ENCODE measurements at places on chromosomes 7 and 10.

- DNase-seq: no peak
These were observed 9.4 kb downstream of the EBF3 start for GRCh38 chr10:129954492-129955315.

GRCh38 chr10:64528294-64529002 lies 1007.2 kb downstream of the REEP3 start:
- no peak for DNase-seq

- DNase-seq: peak; percentile 84
These were observed 265.6 kb downstream of the CCDC3 start for GRCh38 chr10:12735843-12736462.

GRCh38 chr10:22597138-22597537 lies 117.2 kb downstream of the PIP4K2A start:
- DNase-seq: no peak

DNA sequence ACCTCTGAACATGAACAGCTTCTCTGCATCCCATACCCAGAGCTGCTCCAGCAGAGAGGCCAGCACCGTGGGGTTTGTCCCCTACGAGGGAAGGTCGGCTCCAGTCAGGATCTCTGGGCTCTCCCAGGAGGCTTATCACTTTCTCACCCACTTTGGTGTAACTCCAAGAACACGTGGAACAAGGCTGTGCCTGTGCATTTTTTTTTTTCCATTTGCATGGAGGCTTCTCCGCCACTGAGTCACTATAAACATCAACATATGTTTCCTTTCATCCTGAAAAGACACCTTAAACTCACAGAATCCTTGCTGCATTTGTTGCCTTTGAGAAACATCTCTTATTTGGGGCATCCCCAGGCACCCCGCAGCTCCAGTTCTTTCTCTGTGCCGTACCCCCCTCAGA lies 29.4 kb upstream of the ECHDC3 start:
- DNase-seq: no peak

DNA sequence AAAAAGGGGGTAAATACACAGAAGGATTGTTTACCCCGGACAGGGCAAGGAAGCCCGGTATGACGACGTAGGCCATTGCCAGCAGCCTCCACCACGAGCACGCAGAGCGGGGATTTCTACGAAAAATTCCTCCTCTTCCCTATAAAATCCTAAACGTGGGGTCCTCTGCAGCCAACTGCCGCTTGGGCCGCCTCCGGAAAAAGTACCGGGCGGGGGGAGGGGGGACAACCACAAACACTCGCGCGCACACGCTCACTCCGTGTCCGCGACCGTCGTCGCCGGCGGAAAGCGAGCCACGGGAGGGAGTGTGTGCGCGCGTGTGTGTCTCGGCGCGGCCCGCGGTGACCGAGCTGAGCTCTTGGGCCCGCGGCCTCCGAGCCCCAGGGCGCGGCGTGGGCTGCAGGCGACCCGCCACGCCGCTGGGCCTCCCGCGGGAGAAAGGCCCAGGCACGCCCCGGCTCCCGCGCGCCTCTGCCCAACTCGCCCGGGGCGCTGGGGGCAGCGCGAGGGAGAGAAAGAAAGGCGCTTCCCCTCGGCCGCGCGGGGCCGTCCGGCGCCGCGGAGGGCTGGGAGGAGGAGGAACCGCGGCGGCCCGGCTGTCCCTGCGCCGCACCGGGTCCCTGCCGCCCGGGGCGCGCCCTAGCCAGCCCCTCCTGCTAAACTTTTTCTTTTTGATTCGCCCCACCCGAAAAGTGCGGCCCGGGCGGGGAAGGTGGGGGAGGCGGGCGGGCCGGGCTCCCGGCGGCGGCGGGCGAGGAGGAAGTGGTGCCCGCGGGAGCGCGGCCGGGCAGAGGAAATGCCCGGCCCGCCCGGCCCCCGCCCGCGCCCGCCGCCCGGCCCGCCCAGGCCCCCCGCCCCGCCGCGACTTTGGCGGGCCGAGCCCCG lies 1.5 kb downstream of the CTBP2 start:
- peak; percentile 86 for DNase-seq

DNA sequence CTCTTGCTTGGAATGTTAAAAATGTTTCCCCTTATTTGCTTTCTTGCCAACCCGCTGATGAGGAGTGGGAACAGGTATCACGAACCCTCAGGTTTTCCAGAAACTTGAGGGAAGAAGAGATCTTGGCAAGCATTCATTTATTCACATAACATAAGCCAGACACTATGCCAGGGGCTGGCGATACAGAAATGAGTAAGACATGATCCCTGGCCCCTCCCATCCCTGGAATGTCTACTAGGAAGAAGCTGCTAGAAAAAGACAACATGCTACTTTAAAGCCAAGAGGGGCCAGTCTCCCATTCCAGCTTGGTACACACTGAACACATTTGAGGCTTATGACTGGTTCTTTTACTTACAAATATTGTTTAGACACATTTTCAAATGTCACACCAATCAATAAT lies 26.4 kb downstream of the SLC35B4 start:
- no peak for DNase-seq

DNA sequence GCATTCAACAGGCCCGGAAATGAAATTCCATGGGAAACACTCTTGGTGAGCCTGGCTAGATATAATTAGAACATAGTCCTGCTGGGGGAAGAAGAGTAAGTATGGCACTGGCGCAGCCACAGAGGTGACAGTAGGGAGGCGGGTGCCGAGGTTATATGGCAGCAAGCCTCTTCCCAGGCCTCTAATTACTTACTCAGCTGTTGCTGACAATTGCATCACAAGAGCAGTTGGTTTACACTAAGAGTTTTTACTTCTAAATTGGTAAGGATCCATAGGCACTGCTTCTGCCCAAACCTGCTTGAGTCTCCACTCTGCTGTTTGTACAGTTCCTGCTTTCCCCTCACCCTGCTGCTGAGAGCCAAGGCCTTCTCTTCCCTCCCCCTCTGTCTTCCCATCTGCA lies 93.3 kb upstream of the DUSP5 start:
- DNase-seq: no peak
